ENCODE measurements at places on chromosomes 1 and 21. TPM values are rescaled to one million over a fixed set of nuclear protein-coding genes. Genes with fewer than 3 reads are reported as not detected.

Gene RGS18
- not detected for polyA plus RNA-seq

GRCh38 chr21:41390043-41390639 is 28.3 kb downstream of the MX2 start:
- no peak for DNase-seq

- no peak for DNase-seq
These were observed 225.7 kb upstream of the AJAP1 start for GRCh38 chr1:4428711-4429110.

DNA sequence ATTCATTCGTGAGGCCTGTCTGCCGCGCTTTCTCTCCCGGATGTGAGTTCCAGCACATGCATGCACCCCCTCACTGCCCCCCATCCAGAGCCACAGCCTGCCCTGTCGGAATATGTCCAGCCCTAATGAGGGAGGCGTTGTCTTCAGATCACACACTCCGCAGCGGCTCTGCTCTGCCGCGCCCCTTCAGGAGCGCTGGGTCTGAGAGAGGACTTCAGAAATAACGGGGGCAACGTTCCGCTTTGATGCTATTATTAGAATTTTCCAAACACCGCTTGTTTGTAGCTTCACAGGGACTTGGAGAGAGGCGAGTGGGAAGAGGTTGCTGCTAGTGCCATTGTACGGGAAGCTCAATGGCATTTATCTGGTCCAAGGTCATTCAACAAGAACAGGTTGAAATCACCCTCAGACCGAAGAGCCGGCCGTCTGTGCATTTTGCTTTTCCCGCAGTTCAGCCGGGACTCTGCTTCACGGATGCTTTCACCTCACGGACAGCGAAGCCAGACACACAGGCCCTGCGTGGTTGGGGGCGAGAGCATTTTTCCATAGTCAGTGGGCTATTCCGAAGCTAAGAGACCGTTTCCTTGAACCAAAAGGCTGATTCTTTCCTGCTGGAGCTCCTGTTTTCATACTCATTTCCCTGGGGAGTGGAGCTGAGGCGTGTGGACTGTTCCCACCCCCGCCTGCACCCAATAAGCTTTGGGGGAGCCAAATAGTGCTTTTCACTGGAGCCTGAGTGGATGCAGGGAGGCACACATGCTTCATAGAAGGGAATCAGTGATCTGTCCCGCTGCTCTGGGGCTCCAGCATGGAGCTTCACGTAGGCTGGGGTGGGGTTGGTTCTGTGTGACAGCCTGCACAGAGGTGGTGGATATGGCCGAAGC is 69.7 kb downstream of the GALNT2 start:
- DNase-seq, result no peak

Gene OR2T2
- not detected for polyA plus RNA-seq

DNA sequence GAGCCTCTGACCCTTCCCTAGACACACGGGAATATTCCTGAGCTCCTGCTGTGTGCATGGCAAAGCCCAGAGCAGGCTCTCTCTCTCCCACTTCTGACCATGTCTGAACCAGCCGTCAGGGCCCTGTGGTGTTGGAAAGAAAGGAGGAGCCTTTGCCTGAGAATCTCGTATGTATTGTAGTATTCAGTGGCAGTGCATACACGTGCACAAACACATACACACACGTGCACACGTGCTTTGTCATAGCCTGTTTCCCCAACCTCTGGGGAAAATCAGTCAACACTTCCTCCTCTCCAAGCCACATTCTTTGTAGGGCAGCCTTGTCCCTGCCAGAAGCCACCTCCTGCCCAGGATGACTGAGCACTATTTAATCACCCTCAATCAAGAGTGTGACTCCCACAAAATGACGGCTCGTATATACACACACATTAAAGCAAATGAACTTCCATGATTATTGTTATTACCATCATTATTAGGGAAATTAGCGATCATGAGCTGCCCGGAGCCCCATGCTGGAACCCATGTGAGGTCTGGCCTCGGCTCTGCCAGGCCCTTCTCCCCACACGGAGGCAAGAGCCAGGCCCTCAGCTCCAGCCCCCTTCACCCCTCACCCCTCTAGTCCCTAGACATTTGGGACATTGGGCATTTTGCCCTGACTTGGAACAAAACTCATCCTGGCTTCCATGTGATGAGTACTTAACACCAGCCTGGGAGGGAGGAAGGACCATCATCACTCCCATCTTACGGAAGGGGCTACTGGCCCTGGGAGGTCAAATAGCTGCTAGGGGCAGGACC is 331.9 kb downstream of the NPHP4 start:
- no peak for DNase-seq

Gene ECM1
- 1.0 TPM for polyA plus RNA-seq

DNA sequence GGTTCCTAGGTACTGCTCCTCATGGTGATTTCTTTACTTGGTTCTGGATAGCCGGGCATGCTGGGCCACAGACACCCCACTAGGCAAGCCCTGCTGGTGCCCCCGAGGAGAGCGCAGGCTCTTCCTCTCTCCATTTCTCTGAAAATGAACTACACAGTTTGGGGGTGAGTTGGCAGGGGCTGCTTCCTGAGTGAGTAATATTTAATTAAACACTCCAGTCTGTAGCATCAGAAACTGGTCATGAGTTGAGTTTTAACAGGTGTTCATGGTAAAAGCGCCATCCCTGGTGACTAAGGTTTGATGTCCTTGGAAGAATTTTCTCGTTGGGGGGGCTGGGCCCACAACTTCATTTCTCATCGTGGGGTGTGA is 1.7 kb downstream of the SPSB1 start:
- DNase-seq, result no peak

Gene S100A14
- 0.16 TPM for polyA plus RNA-seq

GRCh38 chr1:9086796-9087195 is 17.4 kb upstream of the SLC2A5 start:
- DNase-seq, result no peak

DNA sequence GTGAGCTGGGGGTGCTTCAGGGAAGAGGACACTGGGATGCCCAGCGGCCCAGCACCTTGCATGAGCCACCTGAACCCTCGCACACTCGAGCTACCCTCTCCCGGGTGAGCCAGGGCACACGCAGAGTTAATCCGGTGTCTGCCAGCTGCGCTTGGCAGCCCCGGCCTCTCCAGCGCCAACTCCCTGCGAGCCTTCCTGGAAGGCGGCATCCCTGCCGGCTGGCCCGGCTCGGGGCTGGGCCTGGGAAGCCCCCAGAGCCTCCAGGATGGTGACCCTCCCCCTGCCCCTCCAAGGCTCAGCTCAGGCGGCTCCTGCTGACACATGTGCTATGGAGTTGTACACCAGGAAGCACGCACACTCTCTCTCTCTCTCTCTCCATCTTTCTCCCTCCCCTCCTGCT is 48.7 kb downstream of the RAP1GAP start:
- DNase-seq, result no peak

DNA sequence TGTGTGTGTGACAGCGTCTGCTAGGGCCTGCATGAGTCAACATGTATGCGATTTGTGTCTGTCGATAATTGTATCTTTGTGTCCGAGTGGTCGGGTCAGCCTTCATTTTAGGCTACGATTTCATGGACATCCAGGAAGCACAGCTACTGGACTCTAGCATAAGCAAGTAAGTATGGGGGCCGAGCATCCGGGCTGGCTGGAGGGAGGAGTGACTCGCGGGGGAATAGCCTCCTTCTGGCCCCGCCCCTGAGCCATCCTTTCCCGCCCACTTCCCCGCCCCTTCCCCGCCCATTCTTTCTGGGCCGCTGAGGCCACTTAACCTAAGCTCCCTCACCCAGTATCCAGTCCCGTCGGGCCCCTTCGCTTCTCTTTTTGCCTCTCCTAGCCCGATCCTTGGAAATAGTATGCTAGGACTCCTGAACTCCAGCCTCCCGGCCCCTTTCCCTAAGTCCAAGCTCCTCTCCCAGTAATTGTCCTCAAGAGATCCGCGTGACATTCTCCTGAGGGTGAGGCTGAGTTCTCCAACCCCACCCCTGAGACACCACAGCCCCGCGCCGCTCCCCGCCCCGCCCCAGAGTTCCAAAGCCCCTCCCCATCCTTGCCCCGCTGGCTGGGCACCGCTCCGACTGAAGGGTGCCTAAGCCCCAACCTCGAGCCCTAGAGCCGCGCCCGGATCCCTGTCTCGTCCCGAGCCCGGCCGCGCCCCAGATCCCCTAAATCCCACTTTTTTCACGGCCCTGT is 1.2 kb downstream of the MAP3K6 start:
- peak; percentile 74 for DNase-seq

GRCh38 chr1:33161061-33161681 is 20.7 kb downstream of the TRIM62 start:
- no peak for DNase-seq

- no peak for DNase-seq
These were observed 8.2 kb downstream of the HCRTR1 start for GRCh38 chr1:31625561-31626222.

GRCh38 chr1:241985787-241986186 is 13.1 kb downstream of the MAP1LC3C start:
- peak; percentile 76 for DNase-seq

- no peak for DNase-seq
These were observed 556.8 kb downstream of the NPHP4 start for GRCh38 chr1:5435414-5435813.

DNA sequence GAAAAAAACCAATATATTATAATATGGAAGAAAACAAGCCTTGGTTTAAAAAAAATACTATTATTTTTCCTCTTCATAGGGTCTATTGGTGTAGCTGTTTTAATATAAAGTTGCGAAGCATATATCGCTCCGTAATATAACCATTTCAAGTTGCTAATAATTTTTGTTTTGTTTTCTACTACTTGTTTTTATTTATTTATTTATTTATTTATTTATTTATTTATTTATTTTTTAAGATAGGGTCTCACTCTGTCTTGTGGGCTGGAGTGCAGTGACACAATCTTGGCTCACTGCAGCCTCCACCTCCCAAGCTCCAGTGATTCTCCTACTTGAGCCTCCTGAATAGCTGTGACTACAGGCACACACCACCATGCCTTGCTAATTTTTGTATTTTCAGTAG is 46.4 kb downstream of the PRDM2 start:
- no peak for DNase-seq

- no peak for DNase-seq
These were observed 41.0 kb downstream of the ITPKB start for GRCh38 chr1:226697929-226698544.

- no peak for DNase-seq
These were observed 23.1 kb upstream of the UMODL1 start for GRCh38 chr21:42047821-42048613.

DNA sequence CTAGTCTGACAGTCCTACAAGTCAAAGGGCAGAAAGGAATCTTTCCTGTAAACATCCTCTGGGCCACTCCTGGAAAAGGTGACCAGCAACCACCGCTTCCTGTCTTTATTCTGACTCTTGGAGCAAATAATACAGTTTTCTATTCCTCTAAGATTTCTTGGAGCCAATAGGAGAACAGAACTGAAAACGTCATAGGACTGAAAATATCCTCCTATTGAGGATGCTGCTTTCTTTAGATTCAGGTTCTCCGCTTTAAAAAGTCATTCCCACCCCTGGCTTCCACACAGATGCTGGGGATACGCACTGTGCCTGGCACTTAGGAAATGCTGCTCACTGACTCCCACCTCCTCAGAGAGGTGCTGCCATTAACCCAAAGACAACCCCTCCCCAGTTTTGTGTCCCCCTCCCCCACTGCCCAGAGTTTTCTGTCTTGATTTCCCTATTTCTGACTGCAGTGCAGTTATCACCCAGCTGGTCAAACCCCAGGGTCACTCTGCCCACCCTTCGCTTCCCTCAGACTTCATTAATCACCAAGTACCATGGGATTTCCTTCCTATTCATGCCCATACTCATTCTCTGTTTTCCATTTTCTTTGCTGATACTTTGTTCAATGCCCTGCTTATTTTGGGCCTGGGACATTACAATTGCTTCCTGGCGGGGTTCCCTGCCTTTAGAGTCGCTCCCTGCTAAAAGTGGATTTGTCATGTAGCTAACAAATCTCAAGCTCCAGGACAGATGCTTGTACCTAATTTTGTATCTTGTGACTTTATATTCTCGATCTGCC is 82.1 kb upstream of the ARHGAP29 start:
- DNase-seq, result no peak

GRCh38 chr1:207944571-207944970 is 33.6 kb upstream of the CD34 start:
- DNase-seq, result no peak

- no peak for DNase-seq
These were observed 1203.9 kb downstream of the AMY1C start for GRCh38 chr1:104953555-104953954.

GRCh38 chr21:29125191-29125590 is 5.3 kb upstream of the MAP3K7CL start:
- no peak for DNase-seq

GRCh38 chr1:206011057-206011456 is 7.9 kb upstream of the RAB7B start:
- no peak for DNase-seq

DNA sequence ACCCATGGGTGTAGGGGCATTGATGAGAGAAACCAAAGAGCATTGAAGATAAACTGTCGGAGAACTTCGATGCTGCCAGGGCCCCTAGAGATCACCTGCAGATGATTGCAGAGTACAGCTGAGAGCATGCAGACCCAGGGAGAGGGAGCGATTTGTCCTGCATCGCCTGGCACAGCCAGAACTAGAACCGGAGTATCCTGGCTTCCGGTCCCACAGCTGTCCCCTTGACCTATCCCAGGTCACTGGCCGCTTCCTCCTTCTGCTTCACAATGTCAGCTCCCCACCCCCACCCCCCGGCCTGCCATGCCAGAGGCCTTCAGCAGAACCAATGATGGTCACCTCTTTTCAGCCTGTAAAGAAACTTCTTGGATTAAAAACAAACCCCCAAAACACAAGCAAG is 29.2 kb upstream of the SOX13 start:
- DNase-seq, result no peak

GRCh38 chr1:242081446-242081845 is 82.5 kb upstream of the MAP1LC3C start:
- DNase-seq, result no peak

DNA sequence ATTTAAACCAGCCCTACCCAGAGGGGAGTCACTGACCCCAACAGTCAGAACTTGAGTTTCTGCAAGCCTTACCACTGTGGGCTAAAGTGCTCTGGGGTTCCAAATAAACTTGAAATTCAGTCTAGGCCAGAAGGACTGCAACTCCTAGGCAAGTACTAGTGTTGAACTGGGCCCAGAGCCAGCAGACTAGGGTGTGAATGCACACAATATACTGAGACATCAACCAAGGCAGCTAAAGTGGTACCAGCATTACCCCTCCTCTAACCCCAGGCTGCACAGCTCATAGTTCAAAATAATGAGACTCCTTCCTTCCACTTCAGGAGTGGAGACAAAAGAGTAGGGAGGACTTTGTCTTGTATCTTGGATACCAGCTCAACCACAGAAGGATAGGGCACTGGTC is 18.9 kb upstream of the IL20 start:
- DNase-seq, result no peak

DNA sequence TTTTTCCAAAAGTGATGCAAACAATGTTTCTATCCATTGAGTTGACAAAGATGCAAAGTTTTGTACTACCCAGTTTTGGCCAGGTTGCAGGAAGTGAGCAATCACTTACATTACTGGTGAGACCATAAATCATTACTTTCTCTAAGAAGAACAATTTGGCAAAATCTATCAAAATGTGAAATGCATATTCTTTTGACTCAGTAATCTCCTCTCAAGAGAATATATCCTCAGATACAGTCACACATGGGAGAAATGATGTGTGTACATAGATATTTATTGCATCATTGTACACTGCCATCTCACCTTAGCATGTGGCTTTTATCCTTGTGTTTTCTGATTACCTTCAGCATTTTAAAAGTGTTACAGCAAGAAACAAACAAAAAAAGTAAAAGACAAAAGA is 52.4 kb upstream of the FMO3 start:
- no peak for DNase-seq

All from A549 (cell line).